H54 (cell line): ENCODE measurements at places on chromosomes 2 and 18.

- DNase-seq = no peak
Measured at GRCh38 chr2:8554296-8554806, 127.5 kb upstream of the ID2 start.

GRCh38 chr2:31379747-31380146 lies 34.8 kb downstream of the XDH start:
- no peak for DNase-seq

DNA sequence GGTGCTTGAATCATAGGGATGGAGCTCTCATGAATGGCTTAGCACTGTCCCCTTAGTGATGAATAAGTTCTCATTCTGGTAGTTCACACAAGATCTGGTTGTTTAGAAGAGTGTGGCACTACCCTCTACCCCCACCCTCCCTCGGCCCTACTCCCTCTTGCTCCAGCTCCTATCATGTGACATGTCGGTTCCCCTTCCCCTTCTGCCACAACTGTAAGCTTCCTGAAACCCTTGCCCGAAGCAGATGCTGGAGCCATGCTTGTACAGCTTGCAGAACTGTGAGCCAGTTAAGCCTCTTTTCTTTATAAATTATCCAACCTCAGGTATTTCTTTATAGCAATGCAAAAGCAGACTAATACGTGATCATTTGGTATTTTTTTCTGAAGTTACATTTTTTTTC lies 1012.6 kb downstream of the BCL11A start:
- DNase-seq = no peak

DNA sequence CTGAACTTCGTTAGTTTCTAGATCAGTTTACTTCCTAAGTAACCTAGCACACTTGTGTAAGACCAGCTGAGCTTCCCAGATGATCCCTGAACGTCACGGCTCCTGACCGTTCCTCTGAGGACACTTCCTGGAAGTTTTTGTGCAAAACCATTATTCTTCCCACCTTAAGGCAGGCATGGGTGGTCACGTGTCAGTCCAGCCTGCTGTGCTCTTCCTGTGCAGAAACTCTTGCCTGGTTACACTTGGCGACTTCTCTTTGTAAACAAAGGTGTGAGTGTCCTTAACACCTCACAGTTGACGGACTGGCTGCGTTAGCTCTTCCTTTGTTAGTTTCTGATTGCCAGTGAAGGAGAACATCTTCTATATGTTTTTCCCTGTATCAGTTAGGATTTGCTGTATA lies 118.3 kb downstream of the SH3RF3 start:
- DNase-seq = no peak

DNA sequence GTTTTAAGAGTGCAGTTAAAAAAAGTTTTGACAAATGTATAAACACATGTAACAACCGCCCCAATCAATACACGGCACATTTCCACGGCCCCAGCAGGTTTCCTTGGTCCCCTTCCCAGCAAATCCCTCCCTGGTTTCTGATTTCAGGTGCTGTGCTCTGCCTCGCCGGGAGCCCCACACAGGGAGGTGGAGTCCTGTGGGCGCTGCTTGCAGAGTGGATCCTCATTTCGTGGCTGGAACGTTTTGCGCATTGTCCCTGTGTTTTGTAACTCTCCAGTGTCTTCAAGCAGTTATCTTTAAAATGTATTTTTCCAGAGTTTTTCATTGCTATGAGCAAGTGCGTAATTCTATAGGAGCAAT lies 124.8 kb downstream of the GALR1 start:
- no peak for DNase-seq

- no peak for DNase-seq
Measured at GRCh38 chr2:33636001-33636400, 36.9 kb upstream of the FAM98A start.

DNA sequence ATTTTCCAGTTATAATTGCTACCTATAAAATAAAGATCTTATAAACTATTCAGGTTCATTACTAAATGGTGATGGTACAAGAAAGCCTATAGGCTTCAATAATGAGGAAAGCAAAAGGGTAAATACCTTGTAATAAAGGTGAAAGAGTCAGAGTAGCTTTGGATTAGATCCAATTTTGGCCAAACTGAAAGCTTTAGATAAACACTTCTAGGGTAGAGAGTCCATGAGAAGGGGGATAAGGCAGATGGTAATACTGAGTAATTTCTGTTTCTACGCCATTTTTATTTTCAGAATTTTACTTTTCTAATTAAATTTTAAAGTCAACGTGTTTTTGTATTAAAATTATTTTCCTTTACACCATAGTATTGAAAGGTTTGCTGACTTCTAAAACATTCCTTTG lies 9.4 kb downstream of the CASP8 start:
- no peak for DNase-seq

- no peak for DNase-seq
Measured at GRCh38 chr2:145752091-145752806, 1232.3 kb upstream of the ZEB2 start.

DNA sequence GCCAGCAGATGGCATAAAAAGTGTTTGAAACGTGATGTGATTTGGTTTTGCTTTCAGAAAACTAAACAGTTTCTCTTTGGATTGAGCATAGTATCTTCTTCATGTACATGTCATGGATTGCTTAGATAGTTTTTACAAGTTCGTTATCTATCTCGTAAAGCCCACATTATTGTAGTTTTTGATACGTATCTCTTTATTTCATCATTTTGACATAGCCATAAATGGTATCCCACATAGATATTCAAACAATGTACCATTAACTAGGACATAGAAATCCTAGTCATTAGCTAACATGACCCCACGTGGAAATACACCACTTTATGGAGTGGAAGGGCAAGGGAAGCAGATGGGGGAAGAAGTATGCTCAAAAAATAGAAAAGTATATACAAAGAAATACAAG lies 93.6 kb downstream of the MAP2 start:
- no peak for DNase-seq

DNA sequence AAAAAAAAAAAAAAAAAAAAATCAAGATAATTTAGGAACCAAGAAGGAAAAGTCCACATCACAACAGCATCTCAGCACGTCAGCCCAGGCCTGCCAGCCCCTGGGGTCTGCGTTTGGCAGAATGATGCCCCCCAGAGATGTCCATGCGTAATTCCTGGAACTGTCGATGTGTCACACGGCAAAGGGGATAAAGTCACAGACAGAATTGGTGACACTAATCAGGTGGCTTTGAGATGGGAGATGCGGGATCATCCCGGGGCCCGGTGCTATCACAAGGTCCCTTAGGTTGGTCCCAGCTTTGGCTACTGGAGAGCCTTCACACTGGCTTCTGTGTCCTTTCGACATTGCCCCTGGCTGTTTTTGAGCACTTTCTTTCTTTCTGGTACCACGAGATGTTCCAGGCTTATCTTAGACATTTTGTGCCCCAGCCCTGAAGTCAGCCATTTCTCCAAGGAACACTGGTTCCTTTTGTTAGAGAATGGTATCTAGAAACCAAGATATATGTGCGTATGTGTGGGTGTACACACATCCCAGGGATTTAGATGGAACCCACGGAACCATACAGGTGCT lies 20.7 kb downstream of the RAMP1 start:
- DNase-seq = no peak

- DNase-seq = no peak
Measured at GRCh38 chr18:23867006-23867405, 147.5 kb upstream of the TTC39C start.

- no peak for DNase-seq
Measured at GRCh38 chr2:36290306-36290856, 65.2 kb upstream of the CRIM1 start.

GRCh38 chr2:88307817-88308216 lies 137.7 kb downstream of the THNSL2 start:
- peak; percentile 23 for DNase-seq
